ENCODE measurements at places on chromosomes 3 and 15.

- DNase-seq, result no peak
These were observed 449.9 kb downstream of the PDCD6IP start for GRCh38 chr3:34248352-34248751.

- no peak for DNase-seq
These were observed 21.3 kb upstream of the MAGEF1 start for GRCh38 chr3:184733181-184733580.

GRCh38 chr15:73323956-73324355, 44.8 kb downstream of the HCN4 start:
- no peak for DNase-seq

GRCh38 chr3:170826047-170826446, 43.9 kb downstream of the RPL22L1 start:
- no peak for DNase-seq

DNA sequence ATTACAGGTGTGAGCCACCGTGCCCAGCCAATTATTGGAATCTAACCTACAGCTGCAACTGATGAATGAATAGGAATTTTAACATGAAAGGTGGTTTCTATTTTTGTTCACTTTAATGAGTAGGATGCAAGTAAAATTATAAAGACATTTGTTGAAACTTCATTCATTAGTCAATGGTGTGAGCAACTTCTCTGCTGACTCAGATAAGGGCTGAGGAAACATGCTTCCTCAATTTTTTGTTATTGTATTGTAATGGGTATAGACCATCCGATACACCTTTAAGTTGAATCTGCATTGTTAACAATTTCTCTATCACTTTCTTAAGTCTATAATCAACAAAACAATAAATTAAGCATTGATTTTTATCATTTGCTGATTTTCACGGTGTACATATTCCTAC, 127.8 kb downstream of the STAG1 start:
- no peak for DNase-seq

DNA sequence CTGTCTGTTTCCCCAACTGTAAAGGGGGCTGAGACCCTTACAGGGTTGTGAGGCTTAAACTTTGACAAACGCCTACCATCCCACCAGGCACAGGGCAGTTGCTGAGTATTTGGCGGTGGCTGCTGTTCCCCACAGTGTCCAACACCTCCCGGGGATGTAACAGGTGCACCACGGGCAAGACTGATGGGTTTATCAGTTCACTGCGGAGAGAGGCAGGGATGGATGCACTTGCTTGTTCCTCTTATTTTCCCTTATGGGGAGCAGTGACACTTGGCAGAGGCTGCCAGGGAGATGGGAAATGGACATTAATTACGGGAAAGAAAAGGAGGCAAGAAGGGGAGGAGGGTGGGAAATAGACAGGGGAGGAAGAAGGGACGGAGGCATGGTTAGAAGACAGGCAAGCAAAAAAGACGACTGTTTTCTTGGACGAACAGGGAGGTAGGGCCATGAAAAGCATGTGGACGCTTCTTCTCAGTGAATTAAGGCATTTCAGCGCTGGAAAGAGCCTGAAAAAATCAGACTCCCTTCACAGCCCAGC, 16.6 kb upstream of the ADIPOQ start:
- DNase-seq, result no peak

DNA sequence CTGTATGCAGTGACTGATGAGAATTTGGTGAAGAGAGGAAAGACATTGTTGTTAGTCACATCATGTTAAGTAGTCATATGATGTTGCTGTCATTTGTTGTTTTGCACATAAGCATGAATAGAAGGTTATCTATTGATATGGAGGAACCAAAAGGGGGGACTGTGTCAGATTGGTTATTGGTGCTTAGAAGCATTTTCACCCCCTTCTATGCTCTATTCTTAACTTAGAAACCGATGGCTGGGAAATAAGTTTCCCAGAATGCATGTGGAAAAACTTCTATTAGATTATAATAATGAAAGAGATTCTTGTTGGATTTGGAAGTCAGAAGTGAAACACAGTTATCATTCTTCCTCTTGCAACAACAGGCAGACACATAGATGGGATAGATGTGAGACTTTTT, 33.2 kb upstream of the CADM2 start:
- DNase-seq, result no peak

GRCh38 chr3:51141573-51141972, 243.5 kb upstream of the MANF start:
- no peak for DNase-seq

GRCh38 chr3:196524527-196524926, 9.4 kb upstream of the SMCO1 start:
- DNase-seq, result no peak

DNA sequence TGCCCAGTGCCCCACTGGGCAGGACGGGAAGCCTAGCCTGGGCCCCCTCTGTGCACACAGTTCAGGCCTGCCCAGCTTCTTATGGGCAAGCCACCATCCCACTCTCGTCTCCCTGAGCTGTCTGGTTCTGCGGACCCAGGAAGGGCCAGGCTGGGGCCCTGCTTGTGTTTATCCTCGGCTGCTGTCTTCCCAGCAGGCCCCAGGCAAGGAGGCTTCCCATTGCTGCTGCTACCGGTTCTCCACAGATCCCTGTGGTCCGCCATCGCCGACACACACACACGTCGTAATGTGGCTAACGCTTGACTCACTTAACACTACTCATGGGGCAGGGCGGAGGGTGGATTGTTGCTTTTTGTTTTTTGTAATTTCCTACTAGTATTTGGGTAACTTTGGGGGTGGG, 52.4 kb upstream of the SLC6A1 start:
- DNase-seq, result no peak

DNA sequence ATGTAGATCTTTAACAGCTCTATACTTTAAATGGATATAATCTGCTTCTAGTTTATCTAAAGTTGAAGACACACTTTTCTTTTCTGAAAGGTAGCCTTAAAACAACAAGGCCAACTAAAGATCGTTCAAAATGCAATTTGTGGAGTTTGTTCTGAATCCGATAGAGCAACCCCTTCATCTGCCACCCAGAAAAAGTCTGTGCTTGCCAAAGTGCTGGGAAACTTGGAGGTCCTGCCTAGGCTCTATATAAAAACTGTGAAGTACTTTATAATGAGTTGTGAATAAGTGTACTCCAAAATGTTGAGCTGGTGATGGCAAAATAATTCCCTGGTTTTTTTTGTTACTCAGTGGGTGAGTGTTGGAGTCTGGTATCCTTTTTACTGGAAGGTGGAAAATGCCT, 12.5 kb downstream of the GLDN start:
- no peak for DNase-seq

- no peak for DNase-seq
These were observed 67.9 kb downstream of the CORO2B start for GRCh38 chr15:68646696-68647095.

DNA sequence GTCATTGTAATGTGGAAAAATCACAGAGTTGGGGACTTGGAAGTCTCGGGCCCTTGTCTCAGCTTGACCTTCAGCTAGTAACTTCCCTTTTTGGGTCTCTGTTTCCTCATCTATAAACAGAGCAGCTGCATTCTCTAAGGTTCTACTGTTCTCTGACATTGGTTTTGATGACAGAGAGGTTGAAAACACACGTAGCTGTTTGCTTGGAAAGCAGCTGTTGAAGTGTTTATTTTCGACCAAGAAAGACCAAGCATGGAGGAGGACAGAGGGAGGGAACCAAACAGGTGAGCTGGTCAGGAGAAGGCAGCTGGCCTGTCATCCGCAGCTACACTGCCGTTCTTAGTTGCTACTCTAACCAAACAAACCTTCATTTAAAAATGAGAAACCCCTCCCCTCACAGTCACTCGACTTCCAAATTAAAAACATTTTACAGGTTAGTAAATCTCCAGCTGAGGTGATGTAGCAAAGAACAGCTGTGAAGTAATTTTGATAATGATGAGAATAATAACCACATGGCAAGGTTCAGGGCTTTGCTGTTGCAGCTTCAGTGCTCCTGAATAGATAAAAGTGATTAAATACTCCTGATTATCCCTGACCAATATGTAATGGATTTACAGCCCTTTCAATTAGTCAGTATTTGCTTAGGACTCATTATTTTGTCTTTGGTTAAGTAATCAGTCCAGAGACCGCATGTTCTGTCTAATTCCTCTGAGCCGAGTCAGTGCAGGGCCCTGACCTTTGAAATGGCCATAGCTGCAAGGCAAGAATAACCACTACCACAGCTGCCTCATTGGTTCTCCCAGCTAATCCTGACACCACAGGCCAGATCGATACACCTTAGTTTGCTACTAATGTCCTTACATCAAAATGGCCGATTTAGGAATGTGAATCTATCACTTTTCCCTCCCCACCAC, 65.3 kb downstream of the MEIS2 start:
- no peak for DNase-seq

DNA sequence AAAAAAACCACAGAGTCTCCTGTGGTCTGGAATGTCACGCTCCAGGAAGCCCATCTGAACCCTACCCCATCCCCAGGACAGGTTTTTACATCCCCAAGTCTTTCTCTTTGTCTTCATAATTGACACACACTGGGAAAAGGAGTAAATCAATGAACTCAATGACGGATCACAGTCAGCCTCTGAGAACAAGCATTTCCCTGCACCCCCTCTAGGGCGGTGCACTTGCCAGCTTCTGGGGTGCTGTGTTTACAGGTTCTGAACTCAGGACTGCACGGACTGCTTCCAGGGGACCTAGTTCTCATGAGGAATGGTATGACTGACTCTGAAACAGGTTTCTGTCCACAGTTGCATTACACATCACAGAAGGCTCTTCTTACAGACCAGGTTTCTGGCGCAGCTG, 81.1 kb downstream of the NUP210 start:
- no peak for DNase-seq

DNA sequence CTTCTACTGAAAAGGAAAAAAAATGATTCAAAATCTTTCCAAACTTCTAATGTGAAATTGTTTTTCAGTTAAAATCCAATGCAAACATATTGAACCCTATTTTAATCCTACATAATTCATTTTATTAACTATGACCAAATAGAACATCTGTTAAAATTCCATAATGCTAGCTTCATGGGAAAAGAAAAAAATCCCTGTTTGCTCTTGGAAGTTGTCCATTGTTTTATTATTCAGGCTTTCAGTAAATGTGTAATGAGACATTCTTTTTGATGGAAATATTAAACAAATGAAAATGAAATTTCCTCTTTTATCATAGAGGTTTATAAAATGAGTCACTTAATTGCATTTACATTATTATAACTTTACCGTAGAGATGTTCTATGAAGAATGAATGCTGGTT, 49.5 kb downstream of the SLC25A26 start:
- no peak for DNase-seq

DNA sequence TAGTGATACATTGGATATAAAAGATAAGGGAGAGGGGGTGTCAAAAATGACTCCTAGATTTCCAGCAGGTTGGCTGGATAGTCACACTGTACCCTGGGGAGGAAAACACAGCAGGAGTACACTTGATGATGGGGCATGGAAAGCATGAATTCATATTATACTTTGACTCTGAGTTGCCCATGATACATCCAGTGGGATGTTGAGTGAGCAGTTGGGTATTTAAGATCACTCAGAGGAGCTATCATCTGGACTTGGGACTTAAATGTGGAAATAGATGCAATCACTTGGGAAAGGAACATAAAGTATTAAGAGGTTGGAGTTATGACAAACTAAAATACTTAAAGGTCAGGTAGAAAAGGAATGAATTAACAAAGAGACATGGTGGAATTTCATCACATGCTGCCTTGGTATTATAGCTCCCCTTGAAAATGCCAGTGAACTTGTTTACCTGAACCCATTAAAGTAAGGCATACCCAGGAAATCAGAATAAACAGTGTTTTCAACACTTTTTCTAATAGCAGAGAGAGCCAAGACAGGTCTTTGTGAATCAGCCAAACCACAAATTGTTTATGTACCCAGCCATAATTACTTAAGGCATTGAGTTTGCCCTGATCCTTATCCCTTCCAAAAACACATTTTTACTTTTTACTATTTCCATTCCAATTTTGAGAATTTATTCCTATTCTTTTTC, 49.9 kb upstream of the ABI3BP start:
- DNase-seq, result no peak

- no peak for DNase-seq
These were observed 166.8 kb upstream of the COL8A1 start for GRCh38 chr3:99471353-99472323.

DNA sequence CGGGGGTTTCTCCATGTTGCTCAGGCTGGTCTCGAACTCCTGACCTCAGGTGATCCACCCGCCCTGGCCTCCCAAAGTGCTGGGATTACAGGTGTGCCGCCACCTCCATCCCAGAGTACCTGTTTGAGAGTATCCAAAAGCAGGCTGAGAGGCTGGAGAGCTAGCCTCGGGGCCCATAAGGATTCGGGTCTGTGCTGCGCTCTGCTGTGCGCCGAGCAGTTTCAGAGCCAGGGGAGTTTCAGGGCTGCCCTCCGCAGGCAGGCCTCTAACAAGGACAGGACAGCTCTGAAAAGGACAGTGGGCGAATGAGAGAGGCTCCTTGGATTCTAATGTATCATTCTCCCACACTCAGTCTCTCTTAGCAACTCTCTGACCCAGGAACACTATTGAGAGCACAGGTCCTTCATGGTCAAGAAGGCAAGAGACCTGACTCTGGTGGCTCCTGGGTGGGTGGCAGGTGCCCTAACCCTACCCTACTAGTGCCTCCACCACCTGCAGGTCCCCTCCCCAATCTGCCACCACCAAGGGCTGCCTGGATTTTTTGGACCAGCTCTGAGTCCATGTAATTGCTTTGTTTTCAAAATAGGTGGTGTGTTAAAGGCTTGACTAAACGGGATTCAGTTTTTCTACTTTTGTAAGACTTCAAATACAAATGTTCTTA, 27.8 kb downstream of the MAGEF1 start:
- DNase-seq, result no peak

DNA sequence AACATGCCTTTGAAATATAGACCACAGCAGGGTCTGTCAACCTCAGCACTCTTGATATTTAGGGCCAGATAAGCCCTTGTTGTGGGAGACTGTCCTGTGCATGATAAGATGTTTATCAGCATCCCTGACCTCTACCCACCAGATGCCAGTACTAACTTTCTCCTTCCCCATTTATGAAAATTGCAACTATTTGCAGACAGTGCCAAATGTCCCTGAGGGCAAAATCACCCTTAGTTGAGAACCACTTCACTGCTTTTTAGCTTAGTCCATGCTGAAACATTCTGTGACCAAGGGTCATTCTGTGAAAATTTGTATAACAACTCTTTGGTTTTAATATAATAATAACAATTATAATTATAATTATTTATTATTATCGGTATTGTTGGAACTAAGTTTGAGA, 1032.4 kb downstream of the MCTP2 start:
- no peak for DNase-seq
